ENCODE measurements at places on chromosomes 3 and 15.
A peak's percentile ranks its signal among the peaks of the same experiment; 100 is the strongest.

GRCh38 chr15:85831415-85832113 is 36.8 kb upstream of the KLHL25 start:
- peak; percentile 46 for DNase-seq

GRCh38 chr3:182843478-182843877 is 50.2 kb downstream of the ATP11B start:
- DNase-seq: no peak

- DNase-seq: no peak
Observed at GRCh38 chr3:11289864-11290263, 17.7 kb downstream of the ATG7 start.

- DNase-seq: no peak
Observed at GRCh38 chr3:98977520-98977919, 76.0 kb upstream of the DCBLD2 start.

DNA sequence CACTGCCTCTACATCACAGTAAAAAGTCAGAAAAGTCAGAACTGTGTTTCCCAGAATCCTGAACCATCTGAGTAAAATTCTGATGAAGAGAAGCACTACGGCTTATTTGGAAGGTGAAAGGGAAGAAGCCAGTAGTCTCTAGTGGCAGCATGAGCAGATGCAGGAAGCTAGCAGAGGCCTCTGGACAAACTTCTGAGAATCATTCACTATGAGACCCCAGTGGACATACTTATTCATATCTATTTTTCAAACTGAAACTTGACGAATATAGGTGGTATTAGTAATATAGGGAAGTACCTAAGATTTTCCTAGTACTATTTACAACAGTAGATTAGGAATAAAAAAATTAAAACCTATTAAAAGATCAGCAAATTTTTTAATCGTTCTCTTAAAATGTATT is 272.8 kb upstream of the TTC14 start:
- DNase-seq: no peak

DNA sequence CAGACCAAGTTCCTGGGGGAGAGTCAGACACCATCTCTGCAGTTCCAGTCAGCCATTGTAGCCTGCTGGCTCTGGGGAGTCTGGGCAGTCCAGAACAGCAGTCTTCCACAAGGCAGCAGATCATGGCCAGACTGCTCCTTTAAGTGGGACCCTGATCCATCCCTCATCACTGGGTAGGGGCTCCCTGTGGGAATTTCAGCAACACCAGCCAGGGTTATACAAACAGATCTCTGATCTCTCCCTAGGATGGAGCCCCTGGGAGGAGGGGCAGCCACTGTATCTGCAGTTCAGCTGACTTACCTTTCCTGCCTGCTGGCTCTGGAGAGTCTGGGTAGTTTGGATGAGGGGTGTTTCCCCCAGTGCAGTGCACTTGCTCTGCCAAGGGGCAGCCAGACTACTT is 42.1 kb upstream of the UNC13C start:
- no peak for DNase-seq

DNA sequence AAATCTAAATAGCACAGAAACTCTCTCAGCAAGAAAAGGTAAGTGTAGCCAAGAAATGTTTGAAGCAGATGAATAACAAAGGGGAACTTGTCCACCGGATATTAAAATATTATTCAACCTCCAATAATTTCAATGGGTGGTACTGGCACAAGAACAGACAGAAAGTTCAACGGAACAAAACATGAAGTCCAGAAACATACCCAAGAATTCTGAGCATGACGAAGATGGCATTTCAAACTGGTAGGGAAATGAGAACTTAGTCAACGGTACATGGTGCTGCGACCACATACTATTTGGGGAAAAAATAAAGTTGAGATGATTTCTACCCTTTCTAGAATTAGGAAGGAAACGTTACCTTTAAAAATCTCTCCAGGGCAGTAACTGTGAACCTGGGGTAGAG is 5.5 kb downstream of the CHSY1 start:
- DNase-seq: no peak

DNA sequence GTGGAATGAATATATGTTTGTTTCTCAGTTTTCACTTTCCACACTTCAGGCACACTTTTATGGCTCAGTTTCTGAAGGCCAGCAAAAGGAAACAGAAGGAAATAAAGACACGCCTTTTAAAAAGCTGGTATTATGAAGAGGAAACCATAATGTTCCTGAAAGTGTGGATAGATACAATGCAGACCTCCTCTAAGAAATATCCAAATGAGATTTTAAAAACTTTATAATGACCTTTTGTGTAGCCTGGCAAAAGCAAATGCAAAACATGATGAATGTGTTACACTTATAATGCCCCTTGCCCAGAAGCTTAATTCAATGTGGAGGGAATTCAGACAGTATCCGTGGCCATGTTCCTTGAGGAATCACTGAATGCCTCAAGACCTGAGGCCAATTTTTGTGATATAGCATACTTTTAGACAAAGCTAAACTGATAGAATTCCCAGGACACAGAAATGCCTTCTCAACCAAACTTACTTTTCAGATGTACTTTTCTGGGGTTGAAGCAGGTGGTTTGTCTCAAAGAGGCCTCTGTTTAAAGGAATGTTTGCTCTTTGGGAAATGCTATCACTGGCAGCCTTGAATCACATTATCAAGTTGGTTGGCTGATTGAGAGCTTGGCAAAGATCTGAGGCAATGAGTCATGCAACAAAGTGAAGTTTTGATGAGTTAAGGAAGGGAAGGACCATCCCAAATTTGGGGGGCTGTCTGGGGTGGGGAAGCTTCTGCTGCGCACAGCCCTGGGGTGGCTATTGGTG is 77.1 kb upstream of the CACNA2D3 start:
- no peak for DNase-seq

DNA sequence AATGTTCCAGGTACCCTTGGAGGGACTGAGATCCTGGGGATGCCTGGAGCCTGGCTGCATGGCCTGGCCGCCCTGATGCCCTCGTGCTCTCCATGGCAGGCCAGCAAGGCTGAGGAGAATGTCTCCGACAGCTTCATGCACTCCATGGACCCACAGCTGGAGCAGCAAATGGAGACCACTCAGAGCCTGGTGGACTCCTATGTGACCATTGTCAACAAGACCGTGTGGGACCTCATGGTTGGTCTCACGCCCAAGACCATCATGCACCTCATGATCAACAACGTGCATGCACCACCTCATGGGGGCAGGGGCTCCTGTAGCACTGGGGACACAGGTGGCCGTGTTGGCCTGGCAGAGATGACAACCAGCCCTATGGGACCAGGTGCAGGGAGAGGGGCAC is 19.7 kb downstream of the GOLGA6A start:
- DNase-seq: peak; percentile 80

DNA sequence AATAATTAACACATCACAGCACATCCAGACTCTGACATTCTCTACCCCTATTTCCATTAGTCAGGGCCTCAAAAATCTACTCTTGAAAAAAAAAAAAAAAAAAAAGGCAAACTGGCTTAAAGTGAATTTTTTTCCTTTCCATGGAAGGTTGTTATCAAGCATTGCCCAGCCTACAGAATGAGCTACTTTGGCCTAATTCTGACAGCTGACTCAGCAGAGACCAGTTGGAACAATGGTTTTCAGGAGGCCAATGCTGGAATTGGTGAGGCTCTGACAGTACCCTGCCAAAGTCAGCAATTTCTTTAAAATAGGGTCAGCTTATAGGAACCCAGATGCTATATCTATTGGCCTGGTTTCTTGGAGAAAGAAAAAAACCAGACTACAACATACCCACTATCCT is 454.7 kb downstream of the MAGI1 start:
- no peak for DNase-seq

DNA sequence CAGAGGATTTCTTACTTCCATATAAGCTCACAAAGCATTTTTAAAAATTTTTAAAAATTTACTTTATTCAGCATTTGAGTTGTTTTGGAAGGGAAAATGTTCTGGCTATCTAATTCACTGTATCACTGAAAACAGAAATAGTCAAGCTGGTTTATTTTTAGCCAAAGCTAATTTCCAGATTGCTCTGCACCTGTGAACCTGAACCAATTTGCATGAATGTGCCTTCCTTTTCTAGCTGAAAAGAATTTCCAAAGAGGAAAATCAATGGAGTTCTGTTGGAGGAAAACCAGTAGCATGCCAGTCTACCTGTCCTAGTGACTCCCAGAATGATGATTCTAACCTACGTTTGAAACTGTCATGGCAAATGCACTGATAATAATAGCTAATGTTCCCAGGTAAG is 134.2 kb upstream of the LIPC start:
- DNase-seq: no peak

- no peak for DNase-seq
Observed at GRCh38 chr3:169288553-169288952, 375.0 kb downstream of the MECOM start.

GRCh38 chr3:55177749-55178148 is 249.9 kb upstream of the LRTM1 start:
- DNase-seq: no peak

GRCh38 chr3:30894521-30895251 is at the start of gene GADL1:
Gene GADL1, minus strand, starts transcription at chr3:30894661. Its CDS starts 47 bp downstream, at chr3:30894614.
- peak; percentile 87 for DNase-seq

DNA sequence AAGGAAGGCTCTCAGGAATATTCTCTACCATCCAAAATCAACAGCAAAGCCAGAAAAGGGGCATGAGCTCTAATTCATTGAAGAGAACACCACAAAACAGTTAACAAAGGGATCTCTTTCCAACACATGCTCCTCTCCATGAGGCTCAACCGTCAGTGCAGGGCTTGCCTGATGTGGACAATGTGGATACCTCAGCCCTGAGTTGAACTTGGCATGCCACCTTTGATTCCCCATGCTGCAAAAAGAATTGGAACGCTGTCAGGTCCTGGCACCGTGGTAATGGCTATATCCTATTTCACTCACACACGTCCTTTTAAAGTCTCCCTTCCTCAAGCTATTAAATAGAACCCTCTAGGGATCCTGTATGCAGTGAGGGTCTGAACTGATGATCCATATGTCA is 30.7 kb upstream of the IP6K2 start:
- DNase-seq: no peak

DNA sequence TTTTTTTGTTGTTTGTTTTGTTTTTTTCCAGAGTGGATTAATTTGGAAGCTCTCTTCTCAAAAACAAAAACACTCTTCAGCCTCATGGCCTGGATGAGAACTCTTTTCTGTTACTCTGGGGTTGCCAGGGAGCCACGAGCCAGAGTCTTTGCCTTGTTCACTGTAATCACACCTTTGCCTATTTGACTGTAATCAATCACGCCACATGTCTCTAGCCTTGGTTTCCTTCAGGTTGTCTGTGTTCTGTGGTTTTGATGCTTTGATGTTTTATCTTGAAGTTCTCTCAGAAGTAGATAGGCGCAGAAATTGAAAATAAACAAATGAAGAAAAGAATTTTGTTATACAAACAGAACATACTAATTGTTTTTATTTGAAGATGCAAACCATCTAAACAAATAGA is 62.3 kb upstream of the IGF1R start:
- no peak for DNase-seq

- peak; percentile 81 for DNase-seq
Observed at GRCh38 chr15:84398763-84399701, 163.5 kb downstream of the GOLGA6L4 start.

DNA sequence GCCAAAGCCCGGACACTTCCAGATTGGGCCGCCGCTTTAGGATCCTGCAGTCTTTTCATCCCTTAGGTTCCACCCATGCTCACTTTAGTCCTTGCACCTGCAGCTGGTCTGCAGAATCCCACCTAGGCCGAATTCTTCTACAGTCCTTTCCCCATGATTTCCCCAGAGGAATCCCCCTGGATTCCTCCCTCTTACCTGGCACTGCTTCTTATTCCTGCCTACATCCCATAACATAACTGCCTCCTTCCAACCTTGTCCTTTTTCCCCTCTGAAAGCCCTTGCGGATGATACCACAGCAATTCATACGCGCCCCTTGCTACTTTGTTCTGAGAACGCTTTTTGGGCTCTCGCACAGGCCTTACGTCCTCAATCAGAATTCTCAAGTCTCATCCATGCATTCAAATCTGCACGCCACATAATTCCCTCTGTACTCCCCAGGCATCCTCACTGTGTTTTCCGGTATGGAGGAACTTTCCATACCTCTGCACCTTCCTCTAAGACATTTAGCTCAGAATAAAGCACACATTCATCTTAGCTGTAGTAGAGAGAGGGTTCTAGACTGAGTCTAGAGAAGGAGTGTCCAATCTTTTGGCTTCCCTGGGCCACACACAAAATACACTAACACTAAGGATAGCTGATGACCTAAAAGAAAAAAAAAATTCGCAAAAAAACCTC is 619 bp downstream of the EIF2AK4 start:
- no peak for DNase-seq

- no peak for DNase-seq
Observed at GRCh38 chr3:55402886-55403609, 84.1 kb downstream of the WNT5A start.

DNA sequence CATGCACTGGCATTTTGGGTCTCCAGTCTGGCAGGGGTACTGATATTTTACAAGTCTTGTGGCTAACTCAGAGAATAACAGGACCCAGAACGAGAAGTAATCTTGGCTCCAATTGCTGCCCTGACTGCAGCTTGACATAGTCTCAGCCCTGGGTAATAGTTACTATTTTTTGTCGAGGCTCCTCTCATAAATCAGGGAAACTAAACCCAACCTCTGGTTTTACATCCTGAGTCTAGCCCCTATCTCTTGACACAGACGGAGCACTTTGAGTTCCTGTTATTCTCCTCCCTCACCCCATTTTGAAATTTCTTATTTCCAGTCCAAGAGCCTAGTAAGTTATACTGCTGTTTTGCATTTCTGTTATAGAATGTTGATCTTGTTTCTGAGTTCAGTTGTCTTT is 276.1 kb upstream of the GOLIM4 start:
- no peak for DNase-seq

GRCh38 chr15:71581398-71581930 is 228.9 kb upstream of the NR2E3 start:
- no peak for DNase-seq

GRCh38 chr3:140078940-140079339 is 144.0 kb downstream of the CLSTN2 start:
- no peak for DNase-seq

DNA sequence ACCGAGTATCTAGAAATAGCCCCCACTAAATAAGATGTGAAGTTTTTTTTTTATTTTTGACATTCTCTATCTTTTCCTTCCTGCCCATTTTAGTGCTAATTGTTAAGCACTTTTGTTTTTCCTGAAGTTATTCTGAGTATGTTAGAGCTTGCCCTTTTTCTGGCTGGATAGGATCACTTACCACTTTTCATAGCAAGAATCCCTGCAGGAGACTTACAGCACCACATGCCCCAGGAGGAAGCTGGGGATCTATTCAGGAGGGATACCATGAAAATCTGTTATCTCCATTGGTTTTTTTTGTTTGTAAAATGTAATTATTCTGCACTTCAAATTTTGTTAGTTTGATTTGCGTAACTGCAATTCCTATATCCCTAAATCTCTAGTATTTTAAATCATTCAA is 968.4 kb downstream of the ZPLD1 start:
- DNase-seq: no peak

DNA sequence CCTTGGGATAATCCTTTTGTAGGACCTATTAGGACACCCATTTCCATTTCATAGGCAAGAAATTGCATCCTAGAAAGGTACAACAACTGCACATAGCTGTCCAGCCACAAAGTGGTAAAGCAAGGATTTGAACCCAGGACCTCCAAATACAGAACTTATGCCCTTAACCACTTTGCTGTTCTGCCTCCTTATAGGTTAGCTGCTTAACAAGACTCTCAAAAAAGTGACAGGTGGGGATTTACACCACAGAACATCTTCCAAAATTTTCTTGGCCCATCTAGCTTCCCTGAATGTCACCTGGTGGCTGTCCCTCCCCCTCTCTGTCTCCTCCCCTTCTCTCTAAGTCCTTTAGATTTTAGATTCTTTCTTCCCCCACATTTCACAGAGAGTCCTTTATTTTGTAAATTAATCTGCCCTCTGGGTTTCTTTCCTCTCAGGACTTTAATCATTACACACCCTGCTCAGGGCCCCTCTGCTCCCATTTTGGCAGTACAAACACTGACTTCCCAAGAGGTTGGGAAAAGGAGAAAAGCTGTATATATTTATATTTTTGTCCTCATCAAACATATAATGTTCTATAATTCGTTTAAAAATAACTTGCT is 120.6 kb downstream of the CPNE4 start:
- no peak for DNase-seq
